ENCODE measurements at places on chromosomes 12 and 14.

GRCh38 chr14:68733086-68733914 is 59.6 kb downstream of the ZFP36L1 start:
- DNase-seq, result no peak

DNA sequence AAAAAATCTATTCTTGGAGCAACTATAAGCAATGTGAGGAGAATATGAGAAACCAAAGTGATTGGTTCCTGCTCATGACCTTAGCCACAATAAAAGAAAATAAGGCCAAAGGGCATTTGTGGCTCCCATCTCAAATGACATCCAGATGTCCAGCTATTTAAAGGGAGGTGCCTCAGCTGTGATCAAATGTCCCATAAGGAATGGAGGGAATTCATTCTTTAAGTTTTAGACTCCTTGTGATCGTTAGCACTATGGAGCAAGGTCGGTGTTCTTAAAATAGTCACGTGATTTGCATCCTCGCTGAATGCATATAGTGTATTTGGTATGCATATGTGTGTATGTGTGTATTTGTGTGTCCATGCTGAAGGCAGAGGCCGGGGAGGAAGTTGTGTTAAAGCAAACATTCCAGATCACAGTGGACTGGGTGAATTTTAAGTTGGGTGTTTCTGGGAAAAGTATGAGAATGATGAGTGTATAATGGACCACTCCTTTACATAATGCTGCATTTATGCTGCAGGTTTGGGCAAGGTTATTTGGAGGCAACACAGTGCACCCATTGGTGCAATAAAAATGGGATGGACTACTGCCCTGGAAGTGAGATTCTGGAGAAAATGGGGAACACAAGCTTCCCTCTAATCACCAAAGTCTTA is 5.6 kb upstream of the E2F7 start:
- no peak for DNase-seq

DNA sequence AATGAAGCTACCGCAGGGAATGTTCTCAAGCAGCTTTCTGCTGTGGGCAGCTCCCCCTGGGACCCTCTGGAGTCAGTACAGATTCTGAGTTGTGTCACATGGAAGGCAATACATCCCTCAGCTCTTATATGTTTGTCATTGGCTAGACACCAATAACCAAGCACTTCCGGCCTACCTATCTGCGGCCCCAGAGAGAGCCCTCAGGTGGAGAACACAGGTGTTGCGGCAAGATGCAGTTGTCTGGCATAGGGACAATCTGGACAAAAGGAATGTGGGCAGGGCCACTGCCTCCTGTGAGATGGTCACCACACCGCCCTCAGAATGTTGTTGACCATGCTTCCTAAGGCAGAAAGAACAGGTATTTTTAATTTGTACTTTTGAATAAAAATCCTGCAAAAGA is 118.7 kb downstream of the BRMS1L start:
- DNase-seq, result no peak

DNA sequence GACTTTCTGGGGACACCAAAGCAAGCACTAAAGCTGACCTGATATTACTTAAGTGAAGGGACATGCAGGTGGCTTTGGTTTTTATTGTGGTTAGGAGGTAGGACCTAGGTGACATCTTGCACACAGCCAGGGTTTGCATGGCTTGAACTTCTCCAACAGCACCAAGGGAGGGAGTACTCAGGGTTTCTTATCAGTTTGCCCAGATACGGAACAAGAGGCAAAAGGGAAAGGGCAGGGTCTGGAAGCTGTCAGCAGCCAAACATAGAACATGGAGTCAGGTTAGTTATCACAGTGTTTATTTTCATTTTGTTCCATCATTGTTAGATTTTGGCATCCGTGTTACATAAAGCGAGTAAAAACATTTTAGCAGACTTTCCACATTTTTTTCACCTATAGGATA is 186.3 kb upstream of the CLEC14A start:
- no peak for DNase-seq

DNA sequence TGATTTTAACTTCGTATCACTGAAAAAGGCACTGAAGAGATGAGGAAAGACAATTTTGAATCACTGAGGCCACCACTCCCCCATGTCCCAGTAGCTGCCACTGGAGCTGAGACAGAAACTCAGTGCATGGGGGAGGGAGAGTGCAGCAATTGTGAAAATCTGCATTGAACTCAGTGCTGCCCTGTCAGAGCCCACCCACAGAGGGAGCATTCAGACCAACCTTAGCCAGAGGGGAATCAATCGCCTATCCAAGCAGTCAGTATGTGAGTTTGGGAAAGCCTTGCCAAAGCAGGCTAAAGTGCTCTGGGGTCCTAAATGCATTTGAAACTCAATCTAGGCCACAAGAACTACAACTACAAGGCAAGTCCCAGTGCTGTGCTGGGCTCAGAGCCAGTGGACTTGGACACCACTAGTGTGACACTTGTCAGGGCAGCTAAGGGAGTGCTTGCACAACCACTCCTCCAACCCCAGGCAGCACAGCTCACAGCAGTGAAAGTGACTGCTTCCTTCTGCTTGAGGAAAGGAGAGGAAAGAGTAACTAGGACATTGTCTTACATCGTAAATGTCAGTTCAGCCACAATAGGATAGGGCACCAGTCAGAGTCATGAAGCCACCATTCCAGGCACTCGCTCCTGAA is 13.3 kb downstream of the RNASE3 start:
- no peak for DNase-seq

GRCh38 chr14:102659797-102660196 is 67.3 kb downstream of the RCOR1 start:
- DNase-seq, result no peak

Measured in D721Med (cell line).